ENCODE measurements at places on chromosomes 6 and 20.

DNA sequence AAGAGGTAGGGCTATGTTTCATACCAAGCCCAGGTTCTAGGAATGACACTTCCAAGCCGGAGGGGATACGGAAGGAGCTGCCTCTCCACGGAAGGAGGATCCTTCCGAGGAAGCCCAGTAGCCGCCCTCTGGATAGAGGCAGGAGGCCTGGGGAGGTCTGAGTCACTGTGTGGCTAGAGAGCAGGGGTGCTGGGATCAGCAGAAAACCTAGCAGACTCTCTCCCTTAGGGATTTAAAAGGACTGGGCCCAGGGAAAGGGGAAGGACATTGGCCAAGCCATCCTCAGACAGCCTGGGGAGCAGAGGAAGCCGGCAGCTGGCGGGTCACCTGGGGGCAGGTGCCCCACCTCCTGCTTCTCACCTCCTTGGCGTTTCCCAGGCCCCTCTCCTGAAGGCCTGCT, 36.6 kb upstream of the NFATC2 start:
- no peak for DNase-seq

DNA sequence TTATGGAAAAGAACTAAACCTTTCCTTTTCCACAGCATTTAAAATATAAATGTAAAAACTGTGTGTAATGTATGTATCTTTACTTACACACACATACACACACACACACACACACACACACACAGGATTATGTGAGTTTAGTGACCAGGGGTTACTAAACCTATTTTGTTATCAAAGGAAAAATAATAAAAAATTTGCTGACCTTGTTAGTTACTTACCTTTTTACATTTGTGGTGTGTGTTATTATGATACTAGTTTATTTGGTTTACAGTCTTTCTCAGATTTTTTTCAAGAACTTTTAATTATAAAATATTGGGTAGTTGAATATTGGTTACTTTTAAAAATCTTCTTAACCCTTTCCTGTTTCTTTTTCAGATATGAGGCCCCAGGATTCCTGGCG, 15.7 kb downstream of the NKX2-4 start:
- no peak for DNase-seq

DNA sequence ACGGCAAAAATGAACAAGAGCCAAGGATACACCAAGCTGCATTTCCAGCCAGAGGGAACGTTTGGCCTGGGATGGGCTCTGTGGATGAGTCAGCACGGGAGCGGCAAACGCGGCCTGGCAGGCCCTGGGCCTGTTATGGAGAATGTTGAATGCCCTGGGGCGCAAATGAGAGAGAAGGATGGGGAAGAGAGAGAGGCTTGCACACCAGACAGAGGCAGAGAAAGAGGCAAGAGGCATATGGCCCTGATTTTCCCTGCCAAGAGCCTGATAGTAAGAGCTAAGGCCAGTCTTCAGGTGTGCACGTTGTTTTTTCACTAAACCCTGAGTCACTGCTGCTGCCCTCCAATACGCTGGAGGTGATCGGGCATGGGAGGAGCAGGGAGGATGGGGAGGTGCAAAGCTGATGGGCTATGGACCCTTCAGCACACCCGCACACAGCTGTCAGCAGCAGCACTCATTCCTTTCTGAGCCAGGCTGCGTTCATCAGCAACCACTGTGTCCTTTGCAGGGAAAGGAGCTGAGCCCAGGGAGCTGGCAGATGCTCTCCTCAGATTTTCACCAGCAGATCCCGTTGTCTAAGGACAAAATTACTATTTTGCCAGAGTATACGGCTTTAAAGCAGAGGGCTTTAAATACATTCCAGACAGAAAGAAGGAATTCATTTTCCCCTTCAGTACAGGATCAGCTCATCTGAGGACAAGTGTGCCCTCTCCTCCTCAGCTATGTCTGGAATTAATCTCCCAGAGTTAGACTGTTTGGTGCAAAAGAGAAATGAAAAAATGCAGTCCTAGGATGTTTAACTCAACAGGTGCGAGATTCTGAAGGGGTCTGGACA, 61.7 kb upstream of the SLC22A23 start:
- no peak for DNase-seq

DNA sequence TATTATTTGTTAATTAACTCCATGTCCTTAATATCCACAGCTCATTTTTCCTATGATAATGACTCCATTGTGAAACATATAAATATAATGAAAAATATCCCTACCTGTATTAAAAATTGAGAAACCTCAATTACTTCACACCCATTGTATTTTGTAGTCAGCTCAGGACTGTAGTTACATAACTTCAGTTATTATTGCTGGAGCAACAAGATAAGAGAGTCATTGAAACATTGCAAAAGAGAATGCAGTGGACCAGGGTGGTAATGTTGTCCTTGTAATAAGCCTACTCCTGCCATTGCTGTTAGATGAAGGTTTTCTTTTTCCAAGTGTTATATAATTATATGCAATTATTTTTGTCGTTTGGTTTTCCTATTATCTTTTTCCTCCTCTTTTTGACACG, 184.4 kb downstream of the PRL start:
- DNase-seq: no peak

DNA sequence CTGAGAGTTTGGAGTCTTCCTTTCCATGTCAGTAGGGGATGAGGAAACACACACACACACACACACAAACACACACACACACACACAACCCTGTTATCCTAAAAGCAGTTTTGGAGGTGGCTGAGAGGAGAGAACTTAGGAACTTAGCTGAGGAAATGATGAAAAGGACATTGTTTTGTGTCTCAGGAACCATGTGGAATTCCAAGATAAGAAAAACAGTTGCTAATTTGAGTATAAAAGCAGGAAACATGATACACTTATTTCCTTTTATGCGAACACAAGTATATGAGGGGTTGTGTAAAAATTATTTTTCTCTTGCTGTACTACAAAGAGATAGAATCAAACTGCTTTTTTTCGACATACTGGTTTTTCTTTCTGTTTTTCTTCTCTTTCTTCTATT, at the start of gene MYCT1:
TSS of gene MYCT1 (plus strand) at position 264 of the 400 bp plus-strand sequence. CDS start at position 270, 6 bp downstream.
- DNase-seq: no peak

DNA sequence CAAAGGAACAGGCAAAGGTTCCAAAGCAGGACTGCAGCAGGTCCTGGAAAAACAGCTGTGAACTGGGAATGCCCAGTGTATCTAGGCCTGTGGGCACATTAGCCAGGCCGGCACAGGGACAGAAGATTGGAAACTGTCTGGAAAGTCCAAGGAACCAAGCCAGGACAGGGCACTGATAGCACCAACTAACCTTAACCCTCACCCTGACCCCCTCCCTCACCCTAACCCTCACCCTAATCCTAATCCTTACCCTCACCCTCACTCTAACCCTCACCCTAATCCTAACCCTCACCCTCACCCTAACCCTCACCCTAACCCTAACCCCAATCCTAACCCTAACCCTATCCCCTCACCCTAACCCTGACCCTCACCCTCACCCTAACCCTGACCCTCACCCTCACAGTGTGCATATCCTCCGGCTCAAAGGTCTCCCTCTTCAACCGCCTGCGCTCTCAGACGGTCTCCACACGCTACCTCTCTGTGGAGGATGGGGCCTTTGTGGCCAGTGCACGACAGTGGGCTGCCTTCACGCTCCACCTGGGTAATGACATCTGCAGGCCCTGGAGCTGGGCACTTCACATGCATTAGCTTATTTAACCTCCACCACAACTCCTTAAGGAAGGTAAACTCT, 5.1 kb upstream of the MATN4 start:
- DNase-seq: no peak

- DNase-seq: no peak
These were observed 74.4 kb downstream of the MKKS start for GRCh38 chr20:10359621-10360040.

DNA sequence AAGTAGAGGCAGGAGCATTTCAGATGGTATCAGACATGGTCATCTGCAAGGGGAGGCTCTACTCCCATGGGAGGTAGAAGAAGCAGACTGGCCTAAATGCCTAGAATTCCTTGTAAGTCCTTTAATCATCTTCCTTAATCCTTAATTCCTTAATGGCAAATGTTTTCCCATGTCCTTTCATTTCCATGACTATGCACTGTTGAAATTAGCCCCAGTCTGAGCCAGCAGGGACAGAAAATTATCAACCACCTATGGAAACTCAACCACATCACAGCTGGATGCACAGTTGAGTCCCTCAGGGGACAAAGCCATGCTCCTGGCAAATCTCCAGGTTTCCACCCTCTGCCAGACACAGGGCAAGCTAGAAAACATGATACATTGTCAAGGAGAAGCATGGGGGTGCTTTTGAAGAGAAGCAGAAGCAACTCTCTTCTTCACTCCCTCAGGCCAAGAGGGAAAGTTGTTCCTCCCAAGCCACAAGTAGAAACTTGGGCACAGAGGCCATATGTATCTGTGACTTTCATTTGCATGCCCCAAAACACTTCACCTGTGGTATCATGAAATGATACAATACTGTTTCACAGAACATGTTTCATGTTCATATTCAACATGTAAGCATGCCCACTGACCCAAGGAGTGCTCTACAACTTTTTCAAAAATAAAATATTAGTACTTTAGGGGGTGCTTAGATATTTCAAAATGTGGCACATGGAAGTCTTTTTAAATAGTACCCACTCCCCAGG, 683.6 kb downstream of the KIF16B start:
- DNase-seq: no peak

DNA sequence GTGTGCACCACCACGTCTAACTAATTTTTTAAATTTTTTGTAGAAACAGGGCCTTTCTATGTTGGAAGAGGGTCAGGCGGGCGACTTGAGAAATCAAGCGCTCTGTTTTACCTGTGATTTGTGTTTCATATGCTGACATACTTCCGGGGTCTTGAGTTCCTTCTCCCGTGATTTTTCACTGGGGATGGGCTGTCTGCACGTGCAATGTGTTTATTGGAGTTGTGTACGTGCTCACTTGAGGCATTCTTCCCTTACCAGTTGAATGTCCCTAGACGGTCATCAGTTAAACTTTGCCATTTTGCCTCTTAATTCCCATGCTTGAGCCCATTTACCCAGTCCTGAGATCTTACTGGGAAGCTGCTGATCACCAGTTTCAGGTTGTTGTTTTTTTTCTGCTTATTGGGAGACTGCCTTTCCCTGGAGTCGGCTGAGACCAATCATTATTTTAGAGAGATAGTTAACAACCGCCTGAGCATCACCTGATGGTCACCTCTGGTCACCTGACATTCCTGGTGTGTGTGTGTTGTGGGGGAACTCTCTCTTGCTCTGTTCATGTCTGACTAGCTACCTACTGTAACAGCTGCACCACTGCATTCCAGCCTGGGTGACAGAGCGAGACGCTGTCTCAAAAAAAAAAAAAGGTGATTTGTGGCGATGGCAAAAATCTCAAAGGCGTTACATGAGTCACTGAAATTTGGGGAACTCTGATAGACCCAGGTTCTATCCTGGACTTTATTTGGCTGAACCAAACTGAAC, 34.8 kb upstream of the NCOA3 start:
- DNase-seq: no peak

DNA sequence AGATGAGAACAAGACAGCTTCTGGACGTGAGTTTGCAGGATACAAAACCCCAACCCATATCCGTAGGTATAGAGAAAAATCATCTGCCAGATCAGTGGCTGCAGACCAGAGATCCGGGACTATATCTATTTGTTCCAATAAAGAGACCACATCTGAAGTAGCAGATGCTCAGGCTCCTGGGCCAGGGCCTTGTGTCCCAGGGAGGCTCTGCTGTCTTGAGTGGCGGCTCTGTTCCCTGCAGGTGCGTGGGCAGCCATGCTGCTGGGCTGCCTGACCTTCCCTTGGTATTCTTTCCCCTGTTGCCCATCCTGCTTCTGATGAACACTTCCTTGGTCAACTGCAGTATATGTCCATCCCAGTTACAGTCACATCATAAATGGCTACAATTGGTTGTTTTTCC, 34.9 kb downstream of the ERMARD start:
- no peak for DNase-seq

DNA sequence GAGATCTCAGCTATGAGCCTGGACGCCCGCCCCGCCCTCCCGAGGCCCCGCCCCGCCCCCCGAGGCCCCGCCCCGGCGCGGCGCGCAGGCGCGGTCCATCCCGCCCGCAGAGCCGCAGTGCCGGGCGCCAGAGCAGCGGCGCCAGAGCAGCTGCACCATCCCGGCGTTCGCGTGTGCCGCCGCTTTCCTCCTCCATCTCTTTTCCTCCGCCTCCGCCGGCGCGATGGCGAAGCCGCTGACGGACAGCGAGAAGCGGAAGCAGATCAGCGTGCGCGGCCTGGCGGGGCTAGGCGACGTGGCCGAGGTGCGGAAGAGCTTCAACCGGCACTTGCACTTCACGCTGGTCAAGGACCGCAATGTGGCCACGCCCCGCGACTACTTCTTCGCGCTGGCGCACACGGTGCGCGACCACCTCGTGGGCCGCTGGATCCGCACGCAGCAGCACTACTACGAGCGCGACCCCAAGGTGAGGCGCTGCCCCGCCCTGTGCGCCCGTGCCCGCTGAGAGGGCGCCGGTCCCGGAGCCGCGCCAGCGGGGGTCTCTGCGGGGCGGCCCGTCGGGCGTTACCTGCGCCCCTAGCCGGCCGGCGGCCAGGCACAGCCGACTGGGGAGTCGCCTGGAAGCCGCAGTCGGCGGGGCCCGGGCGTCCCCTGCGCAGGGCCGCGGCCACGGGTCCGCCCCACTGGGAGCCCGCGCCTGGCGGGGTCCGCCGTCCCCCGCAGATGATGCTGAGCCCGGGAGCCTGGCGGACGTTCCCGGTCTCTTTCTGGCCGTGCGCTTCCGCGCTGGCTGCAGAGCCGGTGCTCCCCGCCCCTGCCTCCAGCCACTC, at the start of gene PYGB:
TSS of gene PYGB (plus strand) at position 130 of the 830 bp plus-strand sequence. CDS start at position 224, 94 bp downstream.
- DNase-seq: peak; percentile 87

GRCh38 chr20:24546232-24546892, 76.9 kb downstream of the SYNDIG1 start:
- DNase-seq: no peak

DNA sequence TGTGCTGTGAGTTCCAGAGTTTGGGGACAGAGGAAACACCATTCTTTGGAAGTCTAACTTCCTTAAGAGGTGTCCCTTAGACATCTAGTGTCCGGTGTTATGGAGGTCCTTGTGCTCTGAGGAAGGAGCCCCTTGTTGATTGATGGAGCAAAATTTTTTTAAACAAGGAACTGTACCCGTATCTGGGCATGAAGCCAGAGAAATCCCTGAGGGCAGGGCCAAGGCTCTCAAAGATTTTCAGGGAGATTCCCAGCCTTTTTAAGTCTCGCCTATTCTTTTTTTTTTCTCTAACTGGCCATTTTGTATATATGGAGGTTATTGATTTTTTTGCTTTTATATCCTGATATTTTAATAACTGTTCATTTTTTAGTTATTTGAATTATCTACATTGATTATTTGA, 45.9 kb downstream of the TRIM38 start:
- no peak for DNase-seq

- no peak for DNase-seq
These were observed 16.9 kb upstream of the STK35 start for GRCh38 chr20:2084703-2085102.

- no peak for DNase-seq
These were observed 59.4 kb upstream of the CITED2 start for GRCh38 chr6:139433631-139434419.

GRCh38 chr6:14656078-14656521, 538.5 kb downstream of the CD83 start:
- no peak for DNase-seq

Measured in activated CD4-positive, alpha-beta T cell treated with anti-CD3 and anti-CD28 coated beads for 36 hours (primary cell).